Amygdala (tissue), 56 donors: ENCODE measurements at places on chromosomes 1 and 21.
A peak's percentile ranks its signal among the peaks of the same experiment; 100 is the strongest.

- peak; percentile 43 for DNase-seq
These were observed 37.3 kb upstream of the TMEM222 start for GRCh38 chr1:27284425-27285273.

DNA sequence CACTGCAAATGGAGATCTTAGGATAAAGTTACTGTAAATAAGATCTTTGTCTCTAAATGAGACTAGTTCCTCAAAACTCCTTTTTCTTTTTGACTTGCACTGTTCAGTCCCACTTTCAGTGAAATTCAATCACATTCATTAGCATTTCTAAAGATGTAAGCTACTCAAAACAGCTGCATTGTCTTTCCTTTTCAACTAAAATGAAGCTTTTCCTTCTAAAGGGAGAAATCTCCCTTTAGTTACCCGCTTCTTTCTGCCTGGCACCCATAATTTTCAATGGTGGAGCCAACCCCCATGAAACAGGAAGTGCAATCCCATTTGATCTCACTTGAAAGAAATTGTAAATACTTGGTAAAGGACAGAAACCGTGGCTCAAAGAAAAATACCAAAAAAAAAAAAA, 387.4 kb upstream of the PKN2 start:
- no peak for DNase-seq

- no peak for DNase-seq
These were observed 77.9 kb upstream of the EXO1 start for GRCh38 chr1:241770115-241770514.

DNA sequence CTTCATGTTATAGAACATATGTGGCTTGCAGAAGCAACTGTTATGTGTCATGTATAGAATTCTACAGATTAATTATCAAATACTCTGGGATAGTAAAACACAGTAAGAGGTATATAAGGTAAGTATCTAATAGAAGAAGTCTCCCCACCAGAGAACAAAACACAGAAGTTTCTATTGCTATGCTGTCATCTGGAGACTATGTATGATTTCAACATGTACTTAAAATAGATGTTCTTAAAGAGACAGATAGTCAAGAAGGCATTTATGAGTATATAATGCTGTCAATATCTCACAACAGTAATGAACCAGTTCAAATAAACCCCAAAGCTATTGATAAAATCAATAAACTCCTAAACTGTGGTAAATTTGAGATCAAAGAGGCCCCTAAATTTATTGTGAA, 8.1 kb upstream of the ADCY10 start:
- DNase-seq, result no peak
